Activated CD4-positive, alpha-beta memory T cell treated with anti-CD3 and anti-CD28 coated beads, Interleukin-2, amount 10 ng/mL, durations not matched to agents 7 days and 5 days (primary cell): ENCODE measurements at places on chromosomes 13 and 19.

DNA sequence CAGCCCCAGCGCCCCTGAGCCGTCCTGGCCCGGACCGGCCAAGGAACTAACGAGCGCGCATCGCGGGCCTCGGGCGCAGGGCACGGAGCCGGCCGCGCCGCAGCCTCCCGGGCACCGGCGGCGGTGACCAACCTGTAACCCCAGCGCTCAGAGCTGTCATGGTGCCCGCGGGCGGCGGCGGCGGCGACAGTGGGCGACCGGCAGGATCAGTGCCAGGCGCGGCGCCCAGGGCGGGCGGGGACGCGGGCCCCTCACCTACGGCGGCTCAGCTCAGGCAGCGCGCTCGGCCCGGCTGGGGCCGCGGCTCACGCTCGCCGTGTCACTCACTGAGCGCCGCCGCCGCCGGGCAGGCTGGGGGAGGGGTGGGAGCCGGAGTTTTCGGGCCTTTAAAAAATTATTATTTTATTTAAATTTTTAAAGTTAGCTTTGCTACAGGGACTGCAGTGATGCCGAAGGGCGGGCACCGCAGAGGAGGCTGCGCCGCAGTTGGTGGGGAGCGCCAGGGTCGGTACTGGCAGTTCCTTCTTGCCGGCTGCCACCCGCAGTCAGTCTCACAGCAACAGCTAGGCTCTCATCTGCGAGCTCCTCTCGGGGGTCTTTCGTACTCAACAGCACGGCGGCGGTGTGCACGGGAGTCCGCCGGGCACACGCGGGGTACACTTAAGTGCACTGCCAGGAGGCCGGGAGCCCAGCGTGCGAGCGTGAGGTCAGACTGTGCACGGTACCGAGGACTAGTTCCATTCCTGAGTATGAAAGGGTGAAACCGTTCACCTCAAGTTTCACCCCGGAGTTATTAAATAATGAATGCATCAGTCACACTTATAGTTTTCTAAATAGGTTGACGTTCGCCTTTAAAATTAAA lies at the start of gene NALCN:
TSS of gene NALCN (minus strand) at position 328 of the 862 bp plus-strand sequence. CDS start 17,382 bp downstream, outside the sequence.
- H3K27me3 ChIP-seq: peaks cover 36% of the 10 kb centered on the region
- no peaks in the 10 kb centered on the region for H3K36me3 ChIP-seq
- no peak for DNase-seq
- H3K4me3 ChIP-seq: no peak within 1 kb of the TSS

GRCh38 chr13:98315466-98315865 lies 138.4 kb upstream of the RNF113B start:
- H3K36me3 ChIP-seq: no peaks in the 10 kb centered on the region
- no peaks in the 10 kb centered on the region for H3K4me1 ChIP-seq
- H3K4me3 ChIP-seq: no peak overlapping the region
- no peak for DNase-seq
- H3K27me3 ChIP-seq: no peaks in the 10 kb centered on the region

DNA sequence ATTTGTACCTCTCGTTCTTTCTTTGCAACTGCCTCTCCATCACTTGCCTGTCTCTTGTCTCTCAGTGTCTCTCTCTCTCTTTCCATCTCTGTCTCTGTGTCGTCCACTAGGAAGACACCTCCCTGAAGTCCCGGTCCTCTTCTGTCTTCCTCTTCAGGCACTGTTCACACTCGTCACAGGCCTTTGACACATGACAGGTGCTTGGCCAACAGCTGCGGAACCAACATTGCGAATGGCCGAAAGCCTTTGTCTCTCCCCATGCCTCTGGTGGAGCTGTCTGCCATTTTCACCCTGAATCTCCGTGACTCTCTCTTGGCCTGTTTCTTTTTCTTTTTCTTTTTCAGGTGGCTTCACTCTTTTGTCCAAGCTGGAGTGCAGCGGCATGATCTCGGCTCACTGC lies 2.8 kb downstream of the HIPK4 start:
- no peak overlapping the region for H3K27ac ChIP-seq
- H3K4me1 ChIP-seq: peaks cover 2% of the 10 kb centered on the region
- no peaks in the 10 kb centered on the region for H3K36me3 ChIP-seq
- no peak overlapping the region for H3K4me3 ChIP-seq
- DNase-seq: no peak

- no peaks in the 10 kb centered on the region for H3K4me1 ChIP-seq
- peaks cover 43% of the 10 kb centered on the region for H3K36me3 ChIP-seq
- H3K27ac ChIP-seq: no peak overlapping the region
- no peak for DNase-seq
- no peak overlapping the region for H3K4me3 ChIP-seq
Observed at GRCh38 chr19:49799798-49800376, 13.2 kb downstream of the FUZ start.

GRCh38 chr19:47729799-47730520 lies 15.4 kb upstream of the NOP53 start:
- peak; percentile 58 for DNase-seq
- H3K4me3 ChIP-seq: peak overlapping the region; percentile 53
- no peaks in the 10 kb centered on the region for H3K36me3 ChIP-seq

DNA sequence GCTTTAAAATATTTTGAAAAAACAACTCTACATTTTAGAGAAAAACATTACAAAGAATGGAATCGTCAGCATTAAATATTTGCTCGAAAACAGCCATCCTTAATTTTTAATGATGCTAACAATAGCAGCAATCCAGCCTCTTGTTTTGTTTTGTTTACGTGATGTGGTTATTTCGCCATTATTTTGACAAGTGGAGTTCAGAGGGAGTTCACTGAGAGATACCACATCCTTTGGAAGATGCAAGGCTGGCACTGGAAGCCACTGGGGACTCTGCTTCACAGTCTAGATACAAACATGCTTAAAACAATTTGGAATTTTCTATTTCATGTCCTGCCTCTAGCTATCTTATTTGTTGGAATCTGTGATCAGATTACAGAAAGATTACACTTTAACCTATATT lies 556.3 kb downstream of the PCDH17 start:
- H3K27me3 ChIP-seq: no peaks in the 10 kb centered on the region
- no peaks in the 10 kb centered on the region for H3K4me1 ChIP-seq
- no peak overlapping the region for H3K4me3 ChIP-seq
- H3K36me3 ChIP-seq: no peaks in the 10 kb centered on the region
- no peak for DNase-seq

- H3K4me1 ChIP-seq: no peaks in the 10 kb centered on the region
- H3K4me3 ChIP-seq: no peak overlapping the region
- no peak overlapping the region for H3K27ac ChIP-seq
- H3K36me3 ChIP-seq: peaks cover 2% of the 10 kb centered on the region
- no peak for DNase-seq
Observed at GRCh38 chr13:43377973-43378372, 354.6 kb downstream of the DNAJC15 start.

DNA sequence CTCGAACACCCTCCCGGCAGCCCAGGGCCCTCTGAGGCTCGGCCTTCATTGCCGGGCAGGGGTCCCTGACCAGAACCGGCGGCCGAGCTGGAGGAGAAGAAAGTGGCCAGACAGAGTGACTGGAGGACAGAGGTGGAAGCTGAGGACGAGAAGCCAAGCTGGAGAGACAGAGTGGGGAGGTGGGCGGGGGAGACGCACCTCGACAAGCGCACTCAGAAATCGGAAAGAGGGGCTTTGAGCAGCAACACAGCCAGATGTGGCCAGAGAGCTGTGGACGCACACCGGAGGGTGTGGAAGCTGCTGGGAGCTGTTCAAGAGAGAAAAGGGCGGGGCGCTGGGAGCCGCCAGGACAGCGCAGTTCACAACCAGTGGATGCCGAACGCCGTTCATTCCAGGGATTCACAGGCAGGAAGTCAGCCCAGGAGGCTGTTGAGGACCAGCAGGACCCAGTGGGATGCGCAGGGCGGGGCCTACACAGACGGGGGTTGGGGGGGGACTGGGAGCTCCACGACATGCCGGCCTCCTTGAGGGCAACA lies 28.2 kb upstream of the C13orf46 start:
- no peak overlapping the region for H3K4me3 ChIP-seq
- H3K27me3 ChIP-seq: no peaks in the 10 kb centered on the region
- H3K4me1 ChIP-seq: peaks cover 3% of the 10 kb centered on the region
- no peak for DNase-seq
- H3K27ac ChIP-seq: no peak overlapping the region
- H3K36me3 ChIP-seq: peaks cover 25% of the 10 kb centered on the region

DNA sequence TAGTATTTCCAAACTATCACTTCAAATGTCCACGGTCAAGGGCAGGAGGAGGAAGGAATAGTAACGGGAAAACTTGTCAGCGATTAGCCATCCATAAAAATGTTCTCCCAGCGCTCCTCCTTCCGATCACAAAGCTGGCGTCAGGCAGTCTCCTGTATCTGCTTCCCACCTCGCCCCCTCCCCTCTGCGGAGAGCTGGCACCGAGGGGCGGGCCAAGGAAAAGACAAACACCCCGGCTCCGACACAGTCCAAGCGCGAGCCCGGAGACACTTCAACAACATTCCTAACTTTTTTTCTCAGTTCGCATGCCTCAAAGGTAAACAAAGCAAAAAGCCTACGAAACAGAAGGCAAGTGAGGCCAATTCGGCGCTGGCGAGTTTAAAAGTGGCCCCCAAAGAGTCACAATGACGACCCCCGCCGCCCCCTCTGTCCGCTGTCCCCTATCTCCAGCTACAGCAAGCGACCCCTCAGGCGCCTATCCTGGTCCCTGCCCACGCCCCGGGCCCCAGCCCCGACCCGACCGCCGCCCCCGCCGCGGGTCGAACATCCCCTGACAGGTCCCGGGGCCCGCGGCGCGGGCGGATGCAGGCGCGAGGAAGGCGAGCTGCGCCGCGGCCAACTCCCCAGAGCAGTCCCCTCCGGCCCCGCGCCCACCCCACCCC lies 736 bp downstream of the SMAD9 start:
- H3K4me3 ChIP-seq: no peak overlapping the region
- H3K36me3 ChIP-seq: no peaks in the 10 kb centered on the region
- peaks cover 6% of the 10 kb centered on the region for H3K4me1 ChIP-seq
- DNase-seq: no peak

DNA sequence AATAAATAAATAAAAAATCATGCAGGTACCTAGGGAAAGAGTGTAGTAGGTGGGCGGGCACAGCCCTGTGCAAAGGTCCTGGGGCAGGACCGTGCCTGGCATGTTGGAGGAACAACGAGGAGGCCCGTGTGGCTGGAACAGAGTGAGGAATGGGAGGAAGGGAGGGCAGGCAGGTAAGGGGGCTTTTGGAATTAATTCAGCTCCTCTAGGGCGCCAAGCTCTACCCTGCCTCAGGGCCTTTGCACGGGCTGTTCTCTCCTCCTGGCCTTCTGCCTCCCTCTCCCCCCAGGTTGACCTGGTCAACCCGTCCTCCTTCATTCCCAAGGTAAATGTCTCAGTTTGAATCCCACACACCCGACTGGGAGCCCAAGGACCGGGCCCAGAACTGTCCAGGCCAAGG lies 31.1 kb upstream of the SEMA6B start:
- H3K27ac ChIP-seq: no peak overlapping the region
- DNase-seq: no peak
- H3K4me1 ChIP-seq: no peaks in the 10 kb centered on the region
- H3K36me3 ChIP-seq: no peaks in the 10 kb centered on the region
- peaks cover 29% of the 10 kb centered on the region for H3K27me3 ChIP-seq
- no peak overlapping the region for H3K4me3 ChIP-seq

GRCh38 chr13:86020351-86021002 lies 221.3 kb upstream of the SLITRK6 start:
- DNase-seq: no peak
- no peaks in the 10 kb centered on the region for H3K4me1 ChIP-seq
- no peak overlapping the region for H3K4me3 ChIP-seq
- H3K27me3 ChIP-seq: no peaks in the 10 kb centered on the region

DNA sequence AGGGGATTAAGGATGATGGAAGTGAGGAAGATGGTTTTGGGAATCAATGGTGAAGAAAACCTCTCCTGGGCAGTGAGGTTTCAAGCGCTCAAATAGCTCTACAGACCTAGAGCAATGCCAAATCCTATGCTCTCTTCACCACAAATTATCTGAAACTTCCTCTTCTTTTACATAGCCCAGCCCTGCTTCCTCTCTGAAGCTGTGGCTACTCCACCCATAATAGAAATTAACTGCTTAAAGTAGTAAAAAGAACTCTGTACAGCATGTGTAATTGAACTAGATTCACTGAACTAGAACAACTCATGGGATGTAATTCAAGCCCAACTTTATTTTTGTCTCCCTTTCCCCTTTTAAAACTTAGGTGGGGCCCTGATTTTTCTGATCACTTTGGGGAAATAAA lies 20.4 kb upstream of the IFT88 start:
- H3K4me1 ChIP-seq: peaks cover 9% of the 10 kb centered on the region
- no peaks in the 10 kb centered on the region for H3K27me3 ChIP-seq
- DNase-seq: no peak
- no peak overlapping the region for H3K4me3 ChIP-seq
- no peak overlapping the region for H3K27ac ChIP-seq

- peak; percentile 74 for DNase-seq
- H3K36me3 ChIP-seq: no peaks in the 10 kb centered on the region
- H3K27ac ChIP-seq: peak overlapping the region; percentile 24
- H3K27me3 ChIP-seq: no peaks in the 10 kb centered on the region
Observed at GRCh38 chr19:14347999-14348889, 33.0 kb upstream of the ADGRE5 start.

GRCh38 chr13:47250146-47250545 lies 353.3 kb upstream of the HTR2A start:
- no peaks in the 10 kb centered on the region for H3K27me3 ChIP-seq
- no peaks in the 10 kb centered on the region for H3K36me3 ChIP-seq
- H3K4me3 ChIP-seq: no peak overlapping the region
- H3K4me1 ChIP-seq: no peaks in the 10 kb centered on the region
- H3K27ac ChIP-seq: no peak overlapping the region
- no peak for DNase-seq

DNA sequence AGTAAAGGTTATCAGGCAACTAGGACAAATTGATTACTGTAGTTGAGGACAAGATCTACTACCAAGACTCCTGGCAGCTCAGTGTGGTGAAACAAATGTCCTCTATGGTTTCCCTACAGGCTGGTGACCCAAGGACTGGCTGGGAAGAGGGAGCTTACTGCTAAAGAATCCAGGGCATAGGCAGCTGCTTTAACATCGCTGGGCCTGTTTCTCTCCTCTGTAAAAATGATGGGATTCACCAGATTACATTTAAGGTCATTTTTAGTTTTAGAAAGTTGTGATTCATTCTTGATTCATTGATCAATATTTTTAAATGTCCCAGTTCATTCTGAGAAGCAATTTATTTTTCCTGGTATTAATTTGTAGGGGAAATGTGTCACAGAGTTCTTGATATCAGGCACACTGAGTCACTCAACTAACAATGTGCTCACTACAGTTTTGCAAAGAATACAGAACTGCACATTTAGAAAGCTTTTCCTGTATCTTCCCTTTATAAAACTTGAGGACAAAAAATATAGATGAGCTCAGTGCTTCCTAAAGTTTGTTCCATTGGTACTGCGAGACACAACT lies 19.6 kb upstream of the FAM124A start:
- no peaks in the 10 kb centered on the region for H3K36me3 ChIP-seq
- no peak for DNase-seq
- H3K4me3 ChIP-seq: no peak overlapping the region
- H3K27ac ChIP-seq: no peak overlapping the region
- peaks cover 2% of the 10 kb centered on the region for H3K4me1 ChIP-seq
- peaks cover 15% of the 10 kb centered on the region for H3K27me3 ChIP-seq

GRCh38 chr19:43776286-43776685 lies 4.5 kb downstream of the KCNN4 start:
- H3K4me1 ChIP-seq: peaks cover 49% of the 10 kb centered on the region
- peaks cover 62% of the 10 kb centered on the region for H3K36me3 ChIP-seq
- H3K27ac ChIP-seq: peak overlapping the region; percentile 72
- no peak for DNase-seq
- no peaks in the 10 kb centered on the region for H3K27me3 ChIP-seq
